ENCODE measurements at places on chromosomes 3 and 15. TPM values are rescaled to one million over a fixed set of nuclear protein-coding genes. Genes with fewer than 3 reads are reported as not detected.

Gene RTP3
- polyA plus RNA-seq, result not detected

Gene RTP1
- polyA plus RNA-seq, result not detected

Gene NIPA2
- 4.5 TPM for polyA plus RNA-seq

Gene RNF111
- polyA plus RNA-seq, result 9.7 TPM

Gene ANKRD34C
- polyA plus RNA-seq, result 0.11 TPM

Gene SIDT1
- 2.0 TPM for polyA plus RNA-seq

Gene RTF1
- polyA plus RNA-seq, result 7.9 TPM

Gene RPL39L
- polyA plus RNA-seq, result 0.99 TPM

Gene NMNAT3
- 5.7 TPM for polyA plus RNA-seq

Gene PRKCD
- 13.4 TPM for polyA plus RNA-seq

Gene SLC28A2
- polyA plus RNA-seq, result not detected

Gene SH3GL3
- 0.34 TPM for polyA plus RNA-seq

Gene PLA2G4E
- not detected for polyA plus RNA-seq

Gene GPR149
- polyA plus RNA-seq, result 0.16 TPM

Gene CACNA1D
- 11.3 TPM for polyA plus RNA-seq

Gene CPN2
- polyA plus RNA-seq, result not detected

Gene BSN
- polyA plus RNA-seq, result 1.6 TPM

Gene IRAK2
- 1.2 TPM for polyA plus RNA-seq

Gene AADACL2
- polyA plus RNA-seq, result not detected

Gene CFAP161
- polyA plus RNA-seq, result 0.08 TPM

Gene DRD3
- not detected for polyA plus RNA-seq

Gene GOLGA8B
- 529 TPM for polyA plus RNA-seq

Gene GRK7
- polyA plus RNA-seq, result 0.05 TPM

Gene CCDC191
- polyA plus RNA-seq, result 5.1 TPM

Gene RASGRP1
- 0.76 TPM for polyA plus RNA-seq

Gene KLHL6
- polyA plus RNA-seq, result 0.27 TPM

Gene PDCD7
- 7.3 TPM for polyA plus RNA-seq

Gene AZI2
- 21.7 TPM for polyA plus RNA-seq

Gene TMC3
- 0.05 TPM for polyA plus RNA-seq

Gene NXPE3
- polyA plus RNA-seq, result 3.3 TPM

Gene FGF7
- 3.6 TPM for polyA plus RNA-seq

Gene MKRN3
- 0.42 TPM for polyA plus RNA-seq

Gene SI
- polyA plus RNA-seq, result under 0.01 TPM

Gene P2RY13
- polyA plus RNA-seq, result 0.11 TPM

Gene ZNF501
- polyA plus RNA-seq, result 0.84 TPM

Gene CDHR4
- polyA plus RNA-seq, result not detected

Gene HAUS2
- polyA plus RNA-seq, result 5.4 TPM

Gene CCR9
- not detected for polyA plus RNA-seq

Gene CYP8B1
- not detected for polyA plus RNA-seq

Gene SLC38A3
- 40.8 TPM for polyA plus RNA-seq

Gene RLBP1
- polyA plus RNA-seq, result not detected

Gene FBXL22
- polyA plus RNA-seq, result 0.87 TPM

Gene POLR2M
- polyA plus RNA-seq, result 47.4 TPM

Data from pancreas (tissue), 10 donors.